Aorta (tissue), 5 donors: ENCODE measurements at places on chromosomes 4 and X. TPM values are rescaled to one million over a fixed set of nuclear protein-coding genes. Genes with fewer than 3 reads are reported as not detected.

Gene CWH43
- not detected for total RNA-seq

Gene CXCL13
- not detected for total RNA-seq

DNA sequence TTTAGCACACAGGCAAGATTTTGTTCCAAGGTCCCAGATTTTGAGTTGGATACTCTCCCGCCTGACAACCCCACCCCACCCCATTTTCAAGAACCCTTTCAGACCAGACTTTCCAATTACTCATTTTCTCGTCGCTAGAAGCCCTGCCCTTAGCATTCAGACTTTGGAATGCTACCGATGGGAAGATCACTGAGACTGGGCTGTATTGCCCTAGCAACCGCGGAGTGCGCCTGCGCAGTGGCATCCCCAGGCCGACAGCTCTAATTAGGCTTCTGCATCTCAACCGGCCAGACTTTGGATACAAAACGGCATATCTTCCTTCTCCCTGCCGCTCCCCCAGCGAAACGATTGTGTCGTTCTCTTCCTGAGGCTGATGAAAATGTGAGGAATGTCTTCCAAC, 3.4 kb downstream of the MAGEE2 start:
- H3K4me1 ChIP-seq = no peaks in the 10 kb centered on the region
- H3K4me3 ChIP-seq = no peak overlapping the region
- H3K36me3 ChIP-seq = no peaks in the 10 kb centered on the region
- H3K27me3 ChIP-seq = no peaks in the 10 kb centered on the region
- H3K27ac ChIP-seq = no peak overlapping the region
- DNase-seq = peak; percentile 63

DNA sequence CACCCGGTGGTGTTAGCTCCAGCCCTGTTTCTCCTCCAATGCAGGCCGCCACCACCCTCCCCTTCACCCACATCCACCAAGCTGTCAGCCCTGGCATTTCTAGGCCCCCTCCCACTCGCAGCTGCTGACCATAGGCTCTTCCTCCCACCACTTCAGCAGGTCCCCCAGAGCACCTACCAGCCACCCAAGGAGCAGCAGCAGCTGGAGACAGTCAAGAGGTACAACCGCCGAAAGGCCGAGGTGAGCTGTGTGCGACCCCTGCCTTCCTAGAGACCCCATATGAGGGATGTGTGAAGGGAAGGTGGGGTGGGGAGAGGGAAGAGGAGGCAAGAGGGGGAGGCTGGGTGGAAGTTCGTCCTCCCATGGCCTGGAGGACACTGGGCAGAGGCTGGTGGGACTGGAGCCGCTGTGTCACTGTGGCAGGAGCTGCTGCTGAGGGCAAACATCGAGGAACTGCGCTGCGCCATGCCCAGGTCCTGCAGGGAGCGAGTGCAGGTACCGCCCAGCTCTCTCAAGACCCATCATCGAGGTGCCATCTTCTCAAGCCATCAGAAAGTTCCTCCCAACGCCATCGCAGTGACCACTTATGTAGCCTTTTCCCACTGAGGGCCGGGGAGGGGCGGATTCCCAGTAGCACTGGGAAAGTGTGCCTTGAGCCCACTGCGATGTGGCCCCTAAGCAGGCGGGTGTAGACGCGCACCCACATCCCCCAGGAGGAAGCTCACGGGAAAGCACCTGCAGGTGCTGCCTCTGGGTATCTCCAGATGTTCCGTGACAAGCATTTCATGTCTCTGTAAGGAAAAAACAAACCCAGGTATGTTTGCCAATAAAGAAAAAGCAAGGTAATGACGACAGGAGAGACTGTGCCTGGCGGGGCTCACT, 19.2 kb upstream of the RNF4 start:
- H3K36me3 ChIP-seq = no peaks in the 10 kb centered on the region
- H3K4me3 ChIP-seq = no peak overlapping the region
- H3K4me1 ChIP-seq = no peaks in the 10 kb centered on the region
- H3K27ac ChIP-seq = no peak overlapping the region
- peak; percentile 62 for DNase-seq

DNA sequence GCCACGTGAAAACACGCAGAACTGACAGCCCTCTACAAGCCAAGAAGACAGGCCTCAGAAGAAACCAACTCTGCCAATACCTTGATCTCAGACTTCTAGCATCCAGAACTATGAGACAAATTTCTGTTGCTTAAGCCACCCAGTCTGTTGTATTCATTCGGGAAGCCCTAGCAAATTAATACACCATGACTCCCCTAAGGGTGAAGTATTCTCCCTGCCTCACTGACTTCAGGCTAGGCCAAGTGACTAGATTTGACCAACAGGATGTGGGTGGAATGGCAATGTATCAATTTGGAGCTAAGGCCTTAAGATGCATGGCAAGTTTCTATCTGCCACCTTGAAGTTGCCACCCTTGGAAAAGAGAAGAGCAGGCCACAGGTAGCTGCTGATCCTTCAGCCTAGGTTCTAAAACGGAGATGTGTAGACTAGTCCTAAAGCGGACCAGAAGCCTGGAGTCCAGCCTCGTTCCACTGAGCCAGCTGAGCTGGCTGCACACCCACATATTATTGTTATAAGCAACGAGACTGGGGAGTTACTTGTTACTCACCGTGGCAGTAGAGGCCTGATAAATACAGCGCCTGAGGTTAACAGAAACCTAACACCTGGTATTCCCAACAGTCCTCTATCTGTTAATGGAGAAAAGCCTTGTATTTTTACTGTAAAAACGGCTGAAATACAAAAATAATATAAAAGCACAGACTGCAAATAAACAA, 16.4 kb downstream of the SCARB2 start:
- H3K27me3 ChIP-seq = no peaks in the 10 kb centered on the region
- no peak for DNase-seq
- no peak overlapping the region for H3K27ac ChIP-seq
- peaks cover 7% of the 10 kb centered on the region for H3K4me1 ChIP-seq

- peaks cover 9% of the 10 kb centered on the region for H3K4me1 ChIP-seq
- no peak overlapping the region for H3K4me3 ChIP-seq
Observed at GRCh38 chr4:99029018-99029735, 33.7 kb downstream of the METAP1 start.

DNA sequence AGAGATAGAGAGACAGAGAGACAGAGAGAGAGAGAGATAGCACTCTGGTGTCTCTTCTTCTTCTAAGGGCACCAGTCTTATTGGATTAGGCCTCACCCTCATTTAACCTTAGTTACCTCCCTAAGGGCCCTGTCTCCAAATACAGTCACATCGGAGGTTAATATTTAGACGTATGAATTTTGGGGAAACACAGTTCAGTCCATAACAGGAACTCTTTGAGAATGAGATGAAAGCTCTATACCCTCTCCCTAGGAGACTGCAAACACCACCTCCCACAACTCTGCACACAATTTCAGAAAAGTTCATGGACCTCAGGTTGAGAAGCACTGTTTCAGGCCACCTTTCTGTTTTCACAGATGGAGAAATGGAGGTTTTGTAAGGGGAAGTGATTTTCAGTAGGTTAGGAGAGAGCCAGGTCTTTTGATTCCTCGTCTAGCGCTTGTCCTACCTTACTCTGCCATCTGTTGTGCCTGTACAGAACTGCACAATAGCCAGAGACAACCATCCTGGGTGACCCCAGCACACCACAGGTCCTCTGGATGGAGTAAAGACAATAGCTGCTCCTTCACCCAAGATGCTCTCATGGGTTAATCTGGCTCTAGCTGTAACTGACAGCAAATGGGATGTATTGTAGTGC, 16.9 kb upstream of the LOC101059915 start:
- DNase-seq = no peak
- no peaks in the 10 kb centered on the region for H3K4me1 ChIP-seq
- no peak overlapping the region for H3K4me3 ChIP-seq
- H3K27me3 ChIP-seq = no peaks in the 10 kb centered on the region

- H3K36me3 ChIP-seq = no peaks in the 10 kb centered on the region
- H3K4me3 ChIP-seq = no peak overlapping the region
- H3K4me1 ChIP-seq = no peaks in the 10 kb centered on the region
- no peak for DNase-seq
- no peak overlapping the region for H3K27ac ChIP-seq
Observed at GRCh38 chr4:48739560-48740019, 40.5 kb downstream of the FRYL start.

- no peak for DNase-seq
- H3K4me3 ChIP-seq = no peak overlapping the region
- H3K27ac ChIP-seq = no peak overlapping the region
- no peaks in the 10 kb centered on the region for H3K27me3 ChIP-seq
- H3K36me3 ChIP-seq = no peaks in the 10 kb centered on the region
- H3K4me1 ChIP-seq = no peaks in the 10 kb centered on the region
Observed at GRCh38 chr4:36010397-36010929, 233.9 kb downstream of the ARAP2 start.

DNA sequence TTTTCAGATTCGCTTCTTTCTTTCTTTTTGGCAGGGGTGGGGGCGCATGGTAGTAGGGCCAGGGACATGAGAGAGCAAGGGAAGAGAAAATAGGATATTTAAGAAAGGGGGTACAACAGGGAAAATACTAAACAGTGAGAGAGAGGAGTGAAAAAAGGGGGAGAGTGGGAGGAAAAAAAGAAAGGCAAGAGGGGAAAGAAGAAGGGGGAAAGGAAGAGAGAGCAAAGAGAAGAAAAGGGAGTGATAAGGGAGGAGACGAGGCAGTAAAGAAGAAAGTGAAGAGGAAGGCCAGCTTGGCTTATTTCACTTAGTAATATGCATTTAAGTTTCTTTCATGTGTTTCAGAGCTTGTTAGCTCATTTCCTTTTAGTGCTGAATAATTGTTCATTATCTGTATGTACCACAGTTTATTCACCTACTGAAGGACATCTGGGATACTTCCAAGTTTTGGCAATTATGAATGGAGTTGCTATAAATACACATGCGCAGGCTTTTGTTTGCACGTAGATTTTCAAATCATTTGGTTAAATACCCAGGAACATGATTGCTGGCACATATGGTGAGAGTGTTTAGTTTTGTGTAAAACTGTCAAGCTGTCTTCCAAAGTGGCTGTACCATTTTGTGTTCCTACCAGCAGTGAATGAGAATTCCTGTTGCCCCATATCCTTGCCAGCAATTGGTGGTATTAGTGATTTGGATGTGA, 37.3 kb downstream of the CASP6 start:
- H3K36me3 ChIP-seq = no peaks in the 10 kb centered on the region
- H3K4me3 ChIP-seq = no peak overlapping the region
- H3K4me1 ChIP-seq = no peaks in the 10 kb centered on the region
- H3K27me3 ChIP-seq = no peaks in the 10 kb centered on the region
- DNase-seq = no peak

GRCh38 chrX:2566055-2566454, 65.3 kb upstream of the DHRSX start:
- H3K4me1 ChIP-seq = no peaks in the 10 kb centered on the region
- H3K27me3 ChIP-seq = no peaks in the 10 kb centered on the region
- no peaks in the 10 kb centered on the region for H3K36me3 ChIP-seq
- no peak overlapping the region for H3K27ac ChIP-seq
- no peak overlapping the region for H3K4me3 ChIP-seq
